ENCODE measurements at places on chromosomes 13 and 19.
A peak's percentile ranks its signal among the peaks of the same experiment; 100 is the strongest.

- no peak for DNase-seq
Measured at GRCh38 chr19:12095111-12095790, 30.7 kb downstream of the ZNF844 start.

DNA sequence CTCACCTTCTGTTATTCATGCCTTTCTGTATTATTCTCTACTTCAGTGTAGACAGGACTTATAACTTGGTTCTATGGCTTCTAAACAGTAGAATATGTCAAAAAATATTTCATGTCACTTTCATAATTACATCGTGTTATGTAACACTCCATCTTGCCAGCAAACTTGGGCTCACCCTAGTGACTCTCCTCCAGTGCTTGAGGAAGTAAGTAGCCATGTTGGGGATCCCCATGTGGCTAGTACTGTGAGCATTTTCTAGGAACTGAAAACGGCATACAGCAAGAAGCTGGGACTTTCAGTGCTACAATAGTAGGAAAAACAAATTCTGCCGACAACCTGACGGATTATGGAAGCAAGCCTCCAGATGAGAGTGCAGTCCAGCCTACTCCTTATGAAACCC is 495.6 kb downstream of the SLITRK6 start:
- no peak for DNase-seq

- DNase-seq: no peak
Measured at GRCh38 chr19:30426864-30427263, 54.7 kb downstream of the ZNF536 start.

DNA sequence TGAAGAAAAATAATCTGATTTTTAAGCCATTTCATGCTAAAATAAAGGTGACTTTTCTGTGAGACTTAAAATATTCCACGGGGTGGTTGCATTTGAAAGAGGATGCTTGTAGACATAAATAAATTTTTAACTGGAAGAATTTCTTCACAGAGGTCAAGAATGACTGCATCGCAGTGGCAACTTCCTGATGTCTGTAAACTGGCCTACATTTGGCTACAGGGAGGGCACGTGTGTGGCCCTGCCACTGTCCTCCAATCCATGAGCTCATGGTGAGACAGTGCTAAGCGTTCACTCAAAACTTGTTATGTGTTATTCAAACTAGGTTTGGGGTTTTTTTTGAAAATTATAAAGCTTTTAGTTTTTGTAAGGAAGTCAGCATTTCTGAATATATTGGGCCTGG is 1089.3 kb downstream of the EFNB2 start:
- DNase-seq: no peak

DNA sequence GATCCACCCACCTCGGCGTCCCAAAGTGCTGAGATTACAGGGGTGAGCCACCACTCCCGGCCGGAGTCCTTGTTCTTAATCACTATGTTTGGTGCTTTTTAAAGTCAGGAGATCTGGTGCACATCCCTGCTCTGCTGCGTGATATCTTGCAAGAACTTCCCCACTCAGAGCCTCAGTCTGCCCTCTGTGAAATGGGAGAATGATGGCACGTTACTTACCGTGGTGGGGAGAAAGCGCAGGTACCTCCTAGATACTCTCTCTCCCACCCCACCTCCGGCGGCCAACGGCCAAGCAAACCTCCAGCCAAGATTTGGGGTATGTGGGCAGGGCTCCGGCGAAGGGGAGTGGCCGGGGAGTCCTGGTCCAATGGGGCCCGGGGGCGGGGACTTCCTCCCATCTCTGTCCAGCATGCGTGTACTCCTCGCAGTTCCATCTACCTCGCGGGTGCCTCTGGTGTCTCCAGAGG is at the start of gene RYR1:
RYR1 (plus strand) TSS at position 424 of the 466 bp plus-strand sequence. CDS start 139 bp downstream, outside the sequence.
- DNase-seq: no peak

GRCh38 chr13:37375724-37376123 is 222.8 kb downstream of the POSTN start:
- no peak for DNase-seq

GRCh38 chr13:30394751-30395191 is 27.5 kb upstream of the UBE2L5 start:
- no peak for DNase-seq

- no peak for DNase-seq
Measured at GRCh38 chr19:4594201-4594600, 34.7 kb upstream of the SEMA6B start.

DNA sequence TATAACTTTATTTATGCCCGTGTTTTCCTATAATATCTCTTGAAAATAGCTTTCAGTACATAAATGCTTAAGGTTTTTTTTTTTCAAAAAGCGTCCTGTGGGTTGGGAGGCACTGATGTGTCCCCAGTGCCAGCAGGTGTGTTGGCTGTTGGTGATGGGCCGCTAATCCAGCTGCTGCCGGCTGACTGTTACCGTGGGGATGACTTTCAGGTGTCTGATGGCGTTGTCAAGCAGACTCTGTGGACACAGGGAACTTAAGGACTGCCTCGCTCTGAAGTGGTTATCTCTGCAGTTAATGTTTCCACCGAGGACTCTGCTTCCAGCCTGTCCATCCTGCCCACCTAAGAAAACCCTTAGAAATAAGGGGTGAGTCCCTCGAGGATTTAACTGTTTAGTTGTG is 94.5 kb downstream of the ANKRD10 start:
- DNase-seq: no peak

GRCh38 chr13:113082198-113083021 is 23.2 kb upstream of the F7 start:
- DNase-seq: no peak

DNA sequence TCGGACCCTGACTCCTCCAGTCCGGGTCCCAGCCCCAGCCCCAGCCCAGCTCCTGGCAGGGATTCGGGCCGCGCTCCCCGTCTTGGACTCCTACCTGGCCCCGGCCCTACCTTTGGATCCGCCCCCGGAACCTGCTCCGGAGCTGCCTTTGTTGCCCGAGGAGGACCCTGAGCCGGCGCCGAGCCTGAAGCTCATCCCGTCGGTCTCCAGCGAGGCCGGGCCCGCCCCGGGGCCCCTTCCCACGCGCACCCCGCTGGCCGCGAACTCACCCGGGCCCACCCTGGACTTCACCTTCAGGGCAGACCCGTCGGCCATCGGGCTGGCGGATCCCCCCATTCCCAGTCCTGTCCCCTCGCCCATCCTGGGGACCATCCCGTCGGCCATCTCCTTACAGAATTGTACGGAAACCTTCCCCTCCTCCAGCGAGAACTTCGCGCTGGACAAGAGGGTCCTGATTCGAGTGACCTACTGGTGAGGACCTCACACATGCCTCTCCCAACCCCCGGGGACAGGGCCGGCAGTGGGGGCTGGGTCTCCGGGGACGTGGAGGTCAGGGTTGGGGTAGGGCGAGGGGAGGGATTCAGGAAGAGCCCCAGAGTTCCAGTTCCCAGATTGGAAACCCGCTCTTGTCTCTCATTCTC is 732 bp downstream of the SELENOV start:
- DNase-seq: no peak

GRCh38 chr13:51532736-51533197 is 51.5 kb upstream of the WDFY2 start:
- DNase-seq: no peak

DNA sequence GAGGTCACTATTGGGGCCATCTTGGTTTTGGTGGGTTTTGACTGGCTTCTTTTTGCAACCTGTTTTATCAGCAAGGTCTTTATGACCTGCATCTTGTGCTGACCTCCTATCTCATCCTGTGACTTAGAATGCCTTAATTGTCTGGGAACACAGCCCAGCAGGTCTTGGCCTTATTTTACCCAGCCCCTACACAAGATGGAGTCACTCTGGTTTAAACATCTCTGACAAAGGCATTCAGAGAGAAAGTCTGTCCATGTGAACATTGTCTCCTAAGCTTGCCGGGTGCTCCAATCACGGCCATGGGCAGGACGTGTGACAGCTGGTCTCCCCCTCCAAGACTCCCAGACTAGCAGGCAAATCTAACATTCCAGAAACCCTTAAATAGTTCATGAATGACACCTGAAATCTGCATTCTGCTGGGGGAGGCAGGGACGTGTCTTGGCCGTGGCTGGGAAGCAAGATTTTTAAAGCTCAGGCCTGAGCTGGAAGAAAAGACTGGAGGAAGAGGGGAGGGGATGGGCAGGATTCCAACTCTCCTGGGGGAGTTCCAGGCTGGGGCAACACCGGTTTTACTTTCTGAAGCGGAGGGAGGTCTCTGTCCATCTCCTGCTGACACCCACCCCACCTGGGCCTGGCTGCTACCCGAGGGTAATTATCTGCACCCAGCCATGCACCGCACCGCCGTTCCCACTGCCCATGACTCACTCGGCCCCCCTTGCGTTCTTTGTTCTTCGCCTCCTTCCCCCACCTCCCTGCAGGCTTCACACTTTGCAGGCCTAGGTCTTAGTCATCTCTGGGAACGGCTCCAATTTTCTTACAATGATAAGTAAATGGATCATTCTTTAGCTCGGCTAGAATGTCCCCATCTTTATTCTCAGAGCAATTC is 11.6 kb upstream of the OR1M1 start:
- peak; percentile 94 for DNase-seq

DNA sequence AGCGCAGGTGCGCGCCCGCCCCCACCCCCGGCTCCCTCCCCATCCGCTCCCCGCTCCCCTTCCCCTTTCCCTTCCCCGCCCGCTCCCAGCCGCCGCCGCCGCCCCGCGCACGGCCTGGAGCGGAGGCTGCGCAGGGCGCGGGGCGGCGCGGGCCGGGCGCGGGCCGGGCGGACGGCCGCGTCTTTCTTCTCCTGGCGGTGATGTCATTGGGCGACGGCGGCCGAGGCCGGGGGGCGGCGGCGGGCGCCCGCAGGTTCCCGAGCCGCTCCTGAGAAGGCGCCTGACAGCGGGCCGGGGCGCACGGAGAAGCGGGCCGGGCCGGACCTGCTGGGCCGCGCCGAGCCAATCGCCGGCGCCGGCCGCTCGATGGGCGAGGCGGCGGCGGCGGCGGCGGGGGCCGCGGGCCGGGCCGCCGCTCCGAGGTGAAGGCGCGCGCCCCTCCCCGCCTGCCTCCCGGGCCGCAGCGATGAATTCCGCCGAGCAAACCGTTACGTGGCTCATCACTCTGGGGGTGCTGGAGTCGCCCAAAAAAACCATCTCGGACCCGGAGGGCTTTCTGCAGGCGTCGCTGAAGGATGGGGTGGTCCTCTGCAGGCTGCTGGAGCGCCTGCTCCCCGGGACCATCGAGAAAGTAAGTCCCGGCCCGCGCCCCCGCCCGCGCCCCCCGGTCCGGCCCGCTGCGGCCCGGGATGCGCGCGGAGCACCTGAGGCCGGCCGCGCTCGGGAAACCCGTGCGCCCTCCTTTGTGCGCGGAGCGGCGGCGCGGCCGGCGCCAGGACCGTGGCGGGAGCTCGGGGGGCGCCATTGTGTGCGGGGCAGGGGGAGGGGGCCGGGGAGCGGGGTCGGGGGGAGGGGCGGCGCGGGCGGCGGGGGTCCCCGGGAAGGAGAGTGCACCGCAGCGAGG is at the start of gene ARHGEF7:
ARHGEF7 (plus strand) TSS at position 250 of the 904 bp plus-strand sequence; CDS start at position 467, 217 bp downstream.
- DNase-seq: no peak

DNA sequence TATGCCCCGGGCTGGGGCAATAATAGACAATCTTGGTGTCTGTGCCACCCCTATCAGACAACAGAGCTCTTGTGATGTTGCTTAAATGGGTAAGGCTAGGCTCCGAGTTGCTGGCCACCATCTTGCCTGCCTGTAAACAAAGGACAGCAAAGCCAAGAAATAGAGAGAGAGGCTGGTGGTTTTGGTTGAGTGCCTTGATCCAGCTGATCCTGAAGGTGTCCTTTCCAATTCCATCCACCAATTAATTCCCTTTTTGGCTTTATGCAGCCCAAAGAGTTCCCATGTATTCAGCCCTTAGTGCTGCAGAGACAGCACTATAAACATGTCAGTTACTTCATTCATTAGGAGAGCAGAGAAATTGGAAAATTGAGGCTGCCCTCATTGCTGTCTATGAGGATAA is 41.7 kb upstream of the HOMER3 start:
- no peak for DNase-seq

- DNase-seq: peak; percentile 68
Measured at GRCh38 chr13:42354241-42355091, 82.5 kb downstream of the AKAP11 start.

- DNase-seq: no peak
Measured at GRCh38 chr13:21012211-21012610, 49.2 kb downstream of the LATS2 start.

- peak; percentile 41 for DNase-seq
Measured at GRCh38 chr19:54481326-54481930, 8.3 kb upstream of the CDC42EP5 start.
